ENCODE measurements at places on chromosomes 1 and 21.
A peak's percentile ranks its signal among the peaks of the same experiment; 100 is the strongest.

DNA sequence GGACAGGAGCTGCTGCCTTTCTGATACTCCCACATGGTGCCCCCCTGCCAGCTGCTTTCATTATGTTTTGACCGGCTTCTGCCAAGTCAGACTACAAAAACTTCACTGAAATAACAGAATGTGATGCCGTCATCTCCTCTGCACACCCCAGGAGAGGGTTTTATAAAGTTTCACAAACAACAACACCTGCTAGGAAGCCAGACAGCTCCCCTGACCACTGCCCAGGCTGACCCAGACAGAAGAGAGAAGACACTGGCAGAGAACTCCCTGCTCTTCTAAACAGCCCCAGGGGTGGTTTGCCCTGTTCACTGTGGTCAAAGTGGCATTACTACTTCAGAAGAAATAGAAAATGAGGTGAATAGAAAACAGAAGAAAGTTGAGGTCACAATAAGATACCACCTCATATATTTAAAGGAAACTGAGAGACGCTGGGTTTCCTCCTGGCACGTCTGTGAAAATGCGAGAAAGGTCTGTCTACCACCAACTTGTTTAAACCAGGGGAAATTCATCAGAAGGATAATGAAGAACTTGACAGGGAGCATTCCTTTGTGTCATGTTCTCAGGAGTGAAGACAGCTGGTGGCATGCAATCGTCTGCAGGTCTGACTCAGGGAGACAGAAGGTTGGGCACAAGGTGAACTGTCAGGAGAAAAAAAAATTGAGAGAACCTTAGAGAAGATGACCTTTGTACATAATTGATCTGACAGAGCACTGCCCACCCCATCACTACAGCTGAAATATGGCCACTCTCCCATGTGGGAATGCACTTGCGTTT, 119.0 kb upstream of the NFIA start:
- DNase-seq: no peak

DNA sequence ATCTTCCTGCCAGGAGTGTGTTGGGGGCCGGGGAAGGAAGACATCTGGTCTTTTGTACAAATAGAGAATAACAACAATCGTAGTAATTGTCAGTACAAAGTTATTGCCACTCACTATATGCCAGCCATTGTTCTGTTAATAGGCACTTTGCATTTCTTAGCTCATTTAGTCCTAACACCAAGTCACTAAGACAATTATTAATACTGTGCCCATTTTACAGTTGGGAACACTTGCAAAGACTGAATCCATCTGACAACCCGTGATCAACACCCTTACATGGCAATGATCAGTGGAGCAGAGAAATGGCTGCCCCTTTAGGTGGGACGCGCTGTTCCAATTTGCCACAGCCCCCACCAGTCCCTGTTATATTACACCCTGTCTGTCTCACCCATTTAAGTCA, 33.3 kb downstream of the FBXO2 start:
- no peak for DNase-seq

- no peak for DNase-seq
Measured at GRCh38 chr1:111199881-111200801, at the start of gene DENND2D. DENND2D (minus strand) TSS chr1:111200646; CDS start chr1:111200459, 187 bp downstream.

GRCh38 chr1:160211046-160211790, 6.0 kb downstream of the PEA15 start:
- DNase-seq: no peak

DNA sequence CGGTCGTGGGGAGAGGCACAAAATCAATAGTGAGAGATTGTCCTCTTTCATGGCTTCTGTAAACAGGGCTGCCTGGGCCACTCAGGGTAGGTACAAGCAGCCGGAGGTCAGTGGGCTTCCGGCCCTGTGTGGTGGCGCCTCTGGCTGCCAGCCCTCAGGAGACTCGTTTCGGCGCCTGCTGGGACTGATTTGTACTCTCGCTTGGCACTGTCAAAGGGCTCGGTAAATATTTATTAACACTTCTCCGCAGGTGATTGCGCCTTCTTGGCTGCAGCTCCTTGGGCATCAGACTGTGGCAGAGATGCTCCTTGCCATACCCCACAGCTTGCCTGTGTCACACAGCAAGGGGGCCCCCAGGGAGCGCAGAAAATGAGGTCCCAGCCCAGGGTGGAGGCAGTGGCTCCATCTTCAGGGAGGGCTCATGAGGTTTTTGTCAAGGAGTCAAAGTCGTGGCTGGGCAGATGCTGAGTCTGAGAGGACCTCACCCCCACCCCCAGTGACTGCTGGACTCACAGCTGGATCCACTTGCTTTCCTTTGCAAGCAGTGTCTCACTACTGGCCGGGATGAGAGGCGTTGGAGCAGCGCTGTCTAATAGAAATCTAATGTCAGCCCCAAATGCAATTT, 262.5 kb downstream of the GRIK3 start:
- no peak for DNase-seq

GRCh38 chr1:15799004-15799867, 8.2 kb downstream of the UQCRHL start:
- no peak for DNase-seq

DNA sequence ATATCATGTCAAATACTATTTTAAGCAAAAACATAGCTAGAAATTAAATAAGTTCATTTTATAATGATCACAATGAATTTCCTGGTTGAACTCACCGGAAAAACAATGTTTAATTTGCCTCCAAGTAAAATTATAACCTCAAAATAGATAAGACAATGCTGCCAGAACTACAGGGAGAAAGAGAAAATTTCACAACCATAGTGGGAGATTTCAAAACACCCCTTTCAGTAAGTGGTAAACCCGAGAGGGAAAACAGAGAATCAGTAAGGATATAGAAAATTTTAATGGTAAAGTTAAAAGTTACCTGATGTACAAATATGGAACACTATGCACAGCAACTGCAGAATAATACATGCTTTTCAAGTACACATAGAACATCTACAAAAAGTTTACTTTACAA, 43.2 kb upstream of the PLA2G4A start:
- DNase-seq: no peak

GRCh38 chr1:18529714-18530113, 49.0 kb downstream of the KLHDC7A start:
- DNase-seq: no peak

DNA sequence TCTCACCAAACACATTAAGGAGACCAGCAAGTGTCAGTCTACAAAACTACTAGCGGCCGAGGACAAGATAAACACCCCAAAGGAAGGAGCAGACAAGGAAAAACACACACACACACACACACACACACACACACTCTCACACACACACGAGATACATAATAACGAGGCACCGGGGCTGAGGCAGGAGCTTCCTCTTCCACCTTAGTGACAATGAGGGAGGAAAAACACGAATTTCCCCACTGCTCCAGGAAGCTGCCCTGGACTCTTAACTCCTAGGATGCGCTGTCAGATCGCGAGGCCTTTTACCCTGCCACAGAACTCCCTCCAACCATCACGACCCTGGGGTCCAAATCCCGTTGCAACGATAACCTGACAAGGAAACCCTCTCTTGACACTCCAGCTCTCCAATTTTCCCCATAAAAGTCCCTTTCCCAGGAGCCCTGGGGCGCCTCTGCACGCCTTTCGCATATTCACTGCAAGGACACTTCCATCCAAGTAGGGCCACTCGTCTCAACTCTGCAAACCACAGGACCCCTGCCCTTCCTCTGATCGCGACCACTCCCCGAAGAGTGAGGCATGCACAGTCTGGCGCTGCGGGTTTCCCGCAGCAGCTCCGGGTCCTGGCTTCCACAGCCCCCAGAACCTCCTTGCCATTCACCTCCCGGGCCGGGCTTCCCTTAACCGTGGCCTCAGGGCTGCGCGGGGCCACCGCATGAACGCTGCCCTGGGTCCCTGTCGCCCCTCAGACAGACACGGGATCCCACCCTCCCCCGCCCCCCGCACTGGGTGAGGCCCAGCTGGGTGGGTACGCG, 581 bp downstream of the ETV3 start:
- DNase-seq: no peak

DNA sequence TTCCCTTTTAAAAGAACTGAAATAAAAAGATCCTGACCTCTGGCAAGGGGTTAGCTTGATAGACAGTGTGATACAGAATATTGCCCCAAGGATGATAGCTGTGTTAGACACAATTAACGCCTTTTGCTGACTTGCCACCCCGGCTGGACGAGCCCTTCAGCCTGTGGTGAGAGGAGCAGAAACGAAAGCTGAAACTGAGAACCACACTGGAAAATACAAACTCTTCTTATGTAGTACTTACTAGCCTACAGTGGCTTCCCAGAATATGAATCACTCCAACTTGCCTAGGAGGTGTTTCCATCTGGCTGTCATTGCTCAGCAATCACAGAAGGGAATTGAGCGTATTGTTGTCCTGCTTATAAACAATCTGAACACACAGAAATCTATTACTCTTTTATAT, 22.9 kb downstream of the SAMSN1 start:
- DNase-seq: no peak

- no peak for DNase-seq
Measured at GRCh38 chr1:92587445-92587844, 100.7 kb upstream of the GFI1 start.

- DNase-seq: no peak
Measured at GRCh38 chr1:29344336-29344735, 108.0 kb downstream of the PTPRU start.

DNA sequence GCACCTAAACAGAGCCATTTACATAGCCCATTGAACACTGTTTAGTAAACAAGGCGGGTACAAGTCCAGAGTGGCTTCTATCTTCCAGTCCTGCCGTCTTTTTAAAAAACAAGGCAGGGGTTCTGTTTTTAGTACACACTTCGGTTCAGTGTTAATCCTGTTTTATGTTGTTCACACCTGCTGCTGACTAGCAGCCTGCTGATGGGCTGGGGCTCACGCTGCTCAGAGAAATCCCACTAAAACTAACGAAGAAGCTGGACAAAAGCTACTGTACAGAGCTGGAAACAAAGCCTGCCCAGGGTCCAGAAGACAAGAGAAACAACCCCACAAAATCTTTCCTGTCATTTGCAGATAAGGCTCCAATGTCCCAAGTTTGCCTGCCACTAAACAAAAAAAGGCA, 13.2 kb downstream of the ESRRG start:
- DNase-seq: peak; percentile 60

GRCh38 chr1:166789286-166789685, 50.0 kb upstream of the POGK start:
- DNase-seq: no peak

GRCh38 chr1:228378873-228379460, 27.7 kb downstream of the TRIM11 start:
- peak; percentile 43 for DNase-seq

DNA sequence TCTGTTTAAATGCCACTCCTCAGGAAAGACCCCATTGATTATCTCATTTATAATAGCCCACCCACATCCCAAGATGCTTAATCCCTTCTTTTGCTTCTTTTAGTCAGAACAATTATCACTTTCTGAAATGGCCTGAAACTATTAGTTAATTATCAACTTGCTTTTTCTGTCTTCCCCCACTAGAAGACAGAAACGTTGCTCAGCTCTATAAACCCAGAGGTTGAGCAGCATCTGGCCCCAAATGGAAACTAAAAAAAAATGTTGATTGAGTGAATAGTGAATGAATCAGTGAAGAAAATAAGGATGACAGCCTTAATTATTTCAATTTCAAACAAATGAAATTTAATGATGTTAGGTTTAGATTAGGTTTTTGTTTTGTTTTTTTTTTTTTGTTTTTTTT, 38.2 kb upstream of the PIGC start:
- no peak for DNase-seq

- DNase-seq: no peak
Measured at GRCh38 chr1:69433073-69433472, 134.6 kb upstream of the LRRC7 start.

DNA sequence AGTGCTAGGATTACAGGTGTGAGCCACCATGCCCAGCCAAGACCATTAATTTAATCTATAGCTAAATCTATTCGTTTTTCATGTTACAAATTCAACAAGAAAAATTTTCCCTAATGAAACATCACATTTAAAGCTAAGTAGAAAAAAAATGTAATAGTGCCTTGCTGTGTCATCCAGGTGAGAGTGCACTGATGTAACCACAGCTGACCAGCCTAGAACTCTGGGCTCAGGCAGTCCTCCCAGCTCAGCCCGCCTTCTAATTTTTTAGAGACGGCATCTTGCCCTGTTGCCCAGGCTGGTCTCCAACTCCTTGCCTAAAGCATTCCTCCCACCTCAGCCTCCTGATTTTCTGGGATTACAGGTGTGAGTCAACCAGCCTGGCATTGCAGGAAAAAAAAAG, 109.0 kb downstream of the PPIAL4G start:
- no peak for DNase-seq

GRCh38 chr1:201274616-201275252, 8.6 kb upstream of the PKP1 start:
- no peak for DNase-seq

DNA sequence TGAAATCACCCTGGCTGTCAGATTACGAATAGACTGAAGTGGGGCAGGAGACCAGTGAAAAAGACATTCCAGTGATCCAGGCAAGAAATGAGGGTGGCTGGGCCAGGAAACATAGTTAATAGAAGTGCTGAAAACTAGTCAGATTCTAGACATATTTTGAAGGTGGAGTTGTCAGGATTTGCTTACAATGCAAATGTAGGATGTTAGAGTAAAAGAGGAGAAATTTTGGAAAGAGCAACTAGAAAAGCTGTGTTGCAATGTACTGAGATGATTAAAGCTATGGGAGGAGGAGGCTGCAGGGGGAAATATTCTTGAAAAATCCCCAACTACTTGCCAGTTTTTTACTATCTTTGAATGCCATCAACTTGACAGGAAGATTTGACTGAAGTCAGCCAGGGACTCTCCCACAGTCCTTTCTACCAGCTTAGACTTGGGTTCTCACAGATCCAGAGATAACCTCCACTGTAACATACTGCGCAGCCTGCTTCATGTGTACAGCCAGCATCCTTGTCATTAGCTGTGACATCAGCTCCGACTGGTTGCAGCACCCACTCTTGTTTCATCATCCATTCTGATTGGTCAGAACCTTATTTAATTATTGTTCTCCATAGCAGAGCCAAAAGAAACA, 109.7 kb downstream of the TSEN15 start:
- no peak for DNase-seq

- DNase-seq: no peak
Measured at GRCh38 chr1:209038735-209039134, 544.8 kb upstream of the CAMK1G start.

DNA sequence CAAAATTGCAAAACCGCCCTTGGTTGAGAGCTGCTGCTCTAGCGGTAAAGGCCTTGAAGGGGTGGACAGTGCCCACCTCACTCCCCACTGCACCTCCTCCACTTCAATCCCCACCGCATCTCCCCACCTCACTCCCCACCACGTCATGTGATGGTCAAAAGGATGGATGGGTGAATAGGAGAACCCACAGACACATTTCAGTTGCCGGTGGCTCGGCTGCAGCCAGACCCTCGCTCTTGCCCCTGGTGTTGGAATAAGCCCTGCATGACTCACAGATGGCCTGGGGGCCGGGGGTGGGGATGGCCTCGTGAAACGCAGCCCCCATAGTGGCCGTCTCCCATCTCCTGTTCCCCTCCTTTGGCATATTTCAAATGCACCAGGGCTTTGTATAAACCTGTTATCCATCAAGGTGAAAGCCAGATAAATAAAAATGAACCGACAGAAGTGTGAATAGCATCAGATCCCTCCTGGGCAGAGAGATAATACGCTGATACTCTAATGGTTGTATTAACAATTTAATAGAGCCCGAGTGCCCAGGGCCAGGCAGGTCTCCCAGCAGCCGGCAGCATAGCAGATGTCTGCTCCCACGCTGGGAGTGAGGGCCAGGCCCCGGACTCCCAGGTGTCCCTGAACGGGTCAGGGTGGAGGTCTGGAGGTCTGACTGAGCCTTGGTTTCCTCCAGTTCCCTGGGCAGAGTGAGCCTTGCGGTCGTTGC, 300.3 kb downstream of the NPHP4 start:
- DNase-seq: no peak

GRCh38 chr1:242240077-242240476, 241.2 kb upstream of the MAP1LC3C start:
- no peak for DNase-seq

Data from NCI-H524 (cell line).